ENCODE measurements at places on chromosomes 5 and 9.

GRCh38 chr9:77386187-77386586, 208.9 kb downstream of the VPS13A start:
- no peak for DNase-seq

DNA sequence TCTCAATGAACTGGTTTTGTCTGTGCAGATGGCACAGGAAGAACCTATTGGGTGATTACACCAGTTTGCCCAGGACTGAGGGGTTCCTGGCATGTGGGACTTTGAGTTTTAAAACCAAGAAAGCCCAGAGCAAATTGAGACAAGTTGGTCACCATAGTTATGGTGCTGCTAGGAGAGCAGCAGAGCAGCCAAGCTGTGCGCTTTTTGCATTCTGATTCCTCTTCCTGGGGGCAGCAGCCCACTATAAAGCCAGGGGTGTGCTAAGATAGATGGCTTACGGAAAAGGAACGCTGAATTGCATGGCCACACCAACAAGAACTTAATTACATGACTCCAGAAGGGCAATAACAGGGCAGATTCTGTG, 49.7 kb downstream of the TIMD4 start:
- DNase-seq, result no peak

DNA sequence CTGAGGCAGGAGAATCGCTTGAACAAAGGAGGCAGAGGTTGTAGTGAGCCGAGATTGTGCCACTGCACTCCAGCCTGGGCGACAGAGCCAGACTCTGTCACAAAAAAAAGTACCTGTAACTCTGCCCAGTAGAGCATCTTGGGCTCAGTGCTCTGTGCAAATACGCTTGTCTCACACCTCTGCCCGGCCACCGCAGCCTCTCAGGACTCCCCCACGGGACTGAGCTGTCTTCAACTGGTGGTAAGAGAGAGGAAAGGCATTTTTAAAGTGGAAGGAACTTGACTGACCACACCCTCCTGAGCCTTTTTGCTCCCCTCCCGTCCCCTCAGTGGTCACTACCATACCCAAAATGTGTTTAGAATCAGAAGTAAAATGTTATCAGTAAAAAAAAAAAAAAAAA, 174.3 kb upstream of the PIK3R1 start:
- no peak for DNase-seq

DNA sequence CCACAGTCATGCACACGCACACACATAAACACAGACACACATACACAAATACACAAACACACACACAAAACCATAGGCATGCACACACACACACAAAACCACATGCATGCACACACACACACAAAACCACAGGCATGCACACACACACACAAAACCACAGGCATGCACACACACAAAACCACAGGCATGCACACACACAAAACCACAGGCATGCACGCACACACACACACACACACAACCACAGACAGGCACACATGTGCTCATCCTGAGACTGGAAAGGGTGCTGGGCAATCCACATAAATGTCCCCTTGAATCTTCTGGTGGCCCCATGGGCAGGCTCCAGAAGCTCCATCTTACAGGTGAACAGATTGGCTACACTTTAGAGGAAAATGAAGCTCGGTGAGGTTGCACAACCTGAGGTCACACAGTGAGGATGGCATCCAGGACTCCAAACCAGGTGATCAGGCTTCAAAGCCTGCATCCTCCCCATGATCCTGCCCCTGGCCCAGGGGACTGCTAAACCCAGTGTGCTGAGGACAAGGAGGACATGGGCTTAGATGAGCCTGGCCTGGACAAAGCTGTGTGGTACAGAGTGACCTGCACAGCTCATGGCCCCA, 144.8 kb downstream of the GADD45G start:
- DNase-seq, result no peak

- no peak for DNase-seq
Observed at GRCh38 chr5:11797132-11797531, 107.1 kb downstream of the CTNND2 start.

GRCh38 chr9:89984214-89984613, 379.4 kb downstream of the GADD45G start:
- no peak for DNase-seq

GRCh38 chr5:80037366-80037765, 2.2 kb downstream of the THBS4 start:
- DNase-seq, result no peak

DNA sequence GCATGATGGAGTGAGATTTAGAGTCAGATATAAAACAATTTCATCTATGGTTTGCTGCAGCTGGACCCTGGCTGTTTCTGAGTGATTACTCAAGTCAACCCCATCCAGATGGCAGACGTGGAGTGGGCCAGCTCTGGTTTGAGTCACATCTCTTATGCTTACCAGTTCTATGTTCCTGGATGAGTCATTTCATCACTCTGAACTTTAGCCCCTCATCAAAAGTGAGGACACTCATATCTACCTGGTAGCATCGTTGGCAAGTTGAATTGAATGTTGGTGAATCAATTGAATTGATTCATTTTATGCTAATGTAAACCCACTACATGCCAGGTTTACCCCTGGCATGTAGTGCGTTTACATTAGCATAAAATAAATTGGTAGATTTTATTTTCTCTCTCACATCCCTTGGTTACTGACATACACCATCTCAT, 176.4 kb downstream of the FGF18 start:
- DNase-seq, result no peak

DNA sequence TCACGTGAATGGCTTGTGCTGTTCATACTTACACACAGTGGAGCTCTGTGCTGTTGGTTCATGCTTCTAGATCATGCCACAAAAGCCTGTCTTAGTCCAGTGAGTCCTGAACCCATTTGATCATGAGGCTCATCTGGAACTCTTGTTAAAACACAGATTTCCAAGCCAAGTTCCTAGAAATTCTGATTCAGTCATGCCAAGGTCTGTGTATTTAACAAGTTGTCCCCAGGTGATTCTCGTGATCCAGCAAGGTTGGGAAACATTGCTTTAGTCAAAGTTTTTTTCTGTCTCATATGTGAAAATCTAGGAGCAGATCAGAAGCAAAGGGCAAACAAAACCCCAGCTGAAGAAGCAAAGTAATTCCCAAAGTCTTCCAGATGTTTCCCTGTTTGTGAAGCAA, 112.5 kb upstream of the GAS1 start:
- no peak for DNase-seq

GRCh38 chr9:70484232-70485130, 70.0 kb upstream of the KLF9 start:
- no peak for DNase-seq

DNA sequence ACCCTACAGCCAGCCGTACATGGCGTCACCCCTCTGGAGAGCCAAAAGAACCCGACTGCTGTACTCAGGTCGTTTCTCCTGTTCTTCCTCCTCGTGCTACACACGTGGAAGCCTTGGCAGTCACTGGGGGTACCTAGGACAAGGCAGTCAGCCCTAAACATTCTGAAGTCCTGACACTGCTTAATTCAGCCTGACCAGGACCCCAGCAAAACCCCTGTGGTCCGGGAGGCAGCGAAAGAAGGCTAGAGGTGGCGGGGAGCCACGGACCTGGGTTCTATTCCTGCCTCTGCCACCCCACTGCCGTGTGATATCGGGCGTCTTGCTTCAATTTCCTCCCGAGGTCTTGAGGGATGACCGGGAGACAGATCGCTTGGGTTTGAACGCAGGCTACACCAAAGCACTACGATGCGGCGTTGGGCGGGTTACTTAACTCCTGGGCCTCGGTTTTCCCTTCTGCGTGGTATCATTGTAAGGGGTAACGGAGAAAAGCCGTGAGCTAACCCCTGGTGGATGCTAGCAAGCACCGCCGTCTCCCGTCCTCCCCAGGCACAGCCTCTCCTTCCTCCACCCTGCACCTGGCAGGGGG, 429 bp upstream of the ARL10 start:
- no peak for DNase-seq

DNA sequence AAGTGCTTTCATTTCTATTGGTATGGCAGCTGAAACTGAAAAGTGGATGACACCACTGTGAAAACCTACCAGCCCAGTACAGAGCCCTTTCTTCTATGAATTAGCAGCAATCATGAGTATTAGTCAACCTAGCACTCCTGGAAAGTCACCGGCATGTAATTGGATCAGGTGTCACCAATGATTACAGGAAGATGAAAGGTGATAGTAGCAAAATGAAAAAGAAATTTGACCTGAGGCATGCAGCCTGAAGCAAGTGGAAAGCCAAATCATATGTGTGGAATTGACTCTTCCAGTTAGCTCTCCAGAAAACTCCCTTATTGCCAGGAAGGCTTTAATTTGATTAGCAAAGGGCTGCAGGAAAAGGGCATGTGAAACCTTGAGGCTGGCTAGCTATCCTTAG, 81.2 kb upstream of the NAA35 start:
- no peak for DNase-seq
